ENCODE measurements at places on chromosomes 11 and 22.

- no peak for DNase-seq
Observed at GRCh38 chr11:62431171-62431901, 12.5 kb downstream of the SCGB1A1 start.

- no peak for DNase-seq
Observed at GRCh38 chr11:27120211-27120610, 79.6 kb downstream of the BBOX1 start.

- no peak for DNase-seq
Observed at GRCh38 chr22:35491908-35492380, 48.7 kb upstream of the RASD2 start.

- DNase-seq: peak; percentile 91
Observed at GRCh38 chr11:114239753-114240161, 56.4 kb upstream of the NNMT start.

DNA sequence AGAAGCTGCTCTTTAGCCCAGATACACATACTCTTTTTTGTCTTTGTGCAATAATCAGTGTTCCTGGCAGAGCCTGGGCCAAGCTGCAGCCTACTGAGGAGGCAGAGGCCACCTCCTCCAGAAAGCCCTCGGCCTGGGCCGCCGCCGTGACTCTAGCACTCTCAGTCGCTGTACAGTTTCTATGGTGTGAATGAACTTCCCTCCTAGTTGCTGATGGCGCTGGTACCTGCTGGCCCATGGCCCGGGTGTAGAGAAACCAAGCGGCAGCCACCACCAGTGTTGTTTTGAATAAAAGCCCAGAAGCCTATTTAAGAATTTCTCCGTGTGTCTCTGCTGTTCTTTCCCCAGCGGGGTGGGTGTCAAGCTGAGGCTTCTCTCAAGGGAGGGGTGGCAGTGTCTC lies 118.9 kb downstream of the CACNA1I start:
- DNase-seq: no peak

GRCh38 chr22:44496844-44497217 lies 1.2 kb downstream of the RTL6 start:
- no peak for DNase-seq

DNA sequence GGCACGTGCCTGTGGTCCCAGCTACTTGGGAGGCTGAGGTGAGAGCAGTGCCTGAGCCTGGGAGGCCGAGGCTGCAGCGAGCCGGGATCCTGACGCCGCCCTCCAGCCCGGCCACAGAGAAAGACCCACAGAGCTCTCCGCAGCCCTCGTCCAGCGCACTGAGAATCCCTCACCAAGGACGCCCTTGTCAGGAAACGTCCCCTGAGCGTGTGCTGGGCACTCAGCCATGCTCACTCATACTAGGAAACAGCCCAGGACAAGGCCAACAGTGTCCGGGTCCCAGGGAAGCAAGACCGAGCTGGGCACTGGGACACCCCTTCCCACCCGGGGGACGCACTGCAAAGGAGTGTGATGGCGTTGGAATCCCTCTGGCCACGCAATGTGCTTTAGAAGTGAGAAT lies 14.5 kb downstream of the DEAF1 start:
- DNase-seq: no peak

DNA sequence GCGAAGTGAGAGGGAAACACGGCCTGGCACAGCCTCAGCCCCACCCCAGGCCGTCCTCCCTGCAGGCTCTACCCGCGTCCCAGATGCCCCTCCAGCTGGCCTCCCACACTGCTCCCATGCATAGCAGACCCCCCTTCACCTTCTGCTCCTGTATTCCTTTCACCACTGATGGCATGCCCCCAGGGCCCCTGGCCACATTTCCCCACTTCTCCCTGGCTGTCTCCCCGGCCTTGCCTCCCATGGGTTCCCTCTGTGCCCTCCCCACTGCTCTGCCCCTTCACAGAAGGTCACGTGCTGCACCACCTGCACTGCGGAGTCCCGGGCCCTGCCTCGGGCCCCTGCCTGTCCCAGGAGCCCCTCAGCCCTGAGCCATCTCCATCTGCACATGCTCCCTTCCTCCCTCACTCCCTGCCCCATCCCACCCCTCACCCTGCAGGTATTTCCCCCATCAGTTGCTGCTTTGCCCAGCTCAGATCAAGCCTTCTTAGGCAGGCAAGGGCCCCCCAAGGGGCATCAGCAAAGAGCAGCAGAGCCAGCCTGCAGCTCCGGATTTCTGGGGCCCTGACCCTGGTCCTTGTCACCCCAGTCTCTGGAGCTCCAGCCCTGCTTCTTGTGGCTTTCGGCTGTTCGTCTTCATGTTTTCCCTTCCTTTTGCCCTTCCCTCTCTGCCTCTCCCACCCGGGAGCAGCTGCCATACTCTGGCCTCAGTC lies 46.4 kb downstream of the GAB4 start:
- DNase-seq: no peak

DNA sequence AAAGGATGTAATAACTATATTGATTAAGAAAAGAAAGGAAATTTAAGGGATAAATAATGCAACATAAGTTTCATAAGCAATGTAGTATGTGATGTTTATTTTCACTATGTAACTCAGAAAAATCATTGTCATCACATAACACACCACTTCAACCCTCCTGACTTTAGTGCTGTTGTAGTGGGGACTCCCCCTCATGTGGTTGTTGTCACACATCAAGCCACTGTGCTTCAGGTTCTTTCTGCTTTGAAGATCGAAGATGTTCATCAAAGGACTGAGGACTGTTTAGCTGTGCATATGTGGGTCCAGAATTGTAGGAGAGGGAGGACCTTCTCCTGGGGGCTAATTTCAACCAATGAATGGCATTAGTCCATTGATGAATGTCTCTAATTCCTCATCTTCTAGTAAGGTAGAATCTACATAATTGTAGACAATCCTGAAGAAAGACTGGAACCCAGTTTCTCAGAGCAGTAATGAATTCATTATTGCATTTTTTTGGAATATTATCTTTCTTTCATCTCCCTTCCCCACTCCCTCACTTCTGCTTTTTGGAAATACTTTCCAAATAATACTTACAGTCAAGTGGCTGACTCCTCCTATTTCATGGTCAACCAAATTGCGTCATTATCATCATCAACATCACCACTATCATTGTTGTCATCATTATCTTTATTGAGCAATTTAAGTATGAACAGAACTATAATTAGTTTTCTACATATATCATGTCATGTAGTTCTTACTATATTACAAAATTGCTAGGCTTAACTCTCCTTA lies 9.8 kb upstream of the CARD16 start:
- DNase-seq: peak; percentile 68

- no peak for DNase-seq
Observed at GRCh38 chr11:94678901-94679300, 89.3 kb upstream of the AMOTL1 start.

Data from hematopoietic multipotent progenitor cell treated with erythropoietin and hydrocortisone succinate and interleukin-3 and kit ligand, for 4 days (in vitro differentiated cells).